Astrocyte of the hippocampus (primary cell): ENCODE measurements at places on chromosomes 13 and 19.

GRCh38 chr19:34458677-34459076, 22.9 kb upstream of the WTIP start:
- no peak for DNase-seq

DNA sequence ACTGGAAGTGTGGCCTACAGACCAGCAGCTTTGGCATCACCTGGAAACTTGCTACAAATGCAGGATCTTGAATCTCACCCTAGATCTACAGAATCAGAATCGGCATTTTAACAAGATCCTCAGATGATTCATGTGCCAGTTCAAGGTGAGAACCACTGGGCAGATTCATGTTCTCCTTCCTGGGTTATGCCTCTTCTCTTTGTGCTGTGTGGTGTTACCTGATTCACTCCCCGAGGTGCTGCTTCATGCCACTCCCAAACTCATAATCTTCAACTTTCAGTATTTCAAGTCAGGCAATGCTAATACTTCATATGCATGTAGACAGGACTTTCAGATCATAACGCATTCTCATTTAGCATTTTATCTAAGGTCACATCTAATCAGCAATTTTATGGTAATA, 427.7 kb downstream of the FOXO1 start:
- no peak for DNase-seq

DNA sequence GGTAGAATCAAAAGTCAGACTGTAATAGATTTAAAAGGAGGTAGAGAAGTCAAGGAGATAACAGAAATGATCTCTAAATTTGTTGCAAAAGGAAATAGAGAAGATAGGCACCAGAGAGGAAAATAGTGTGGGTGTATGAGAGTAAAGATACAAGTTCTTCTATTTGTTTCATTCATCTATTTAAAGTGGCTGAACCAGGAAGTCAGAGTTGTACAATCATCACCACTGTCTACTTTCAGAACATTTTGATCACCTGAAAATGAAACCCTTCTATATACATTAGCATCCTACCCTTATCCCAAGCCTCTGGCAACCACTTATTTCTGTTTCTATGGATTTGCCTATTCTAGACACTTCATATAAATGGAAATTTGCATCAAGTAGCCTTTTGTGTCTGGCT, 36.7 kb downstream of the INTS6 start:
- DNase-seq = no peak

- no peak for DNase-seq
These were observed 43.6 kb upstream of the UQCRFS1 start for GRCh38 chr19:29256516-29256915.

DNA sequence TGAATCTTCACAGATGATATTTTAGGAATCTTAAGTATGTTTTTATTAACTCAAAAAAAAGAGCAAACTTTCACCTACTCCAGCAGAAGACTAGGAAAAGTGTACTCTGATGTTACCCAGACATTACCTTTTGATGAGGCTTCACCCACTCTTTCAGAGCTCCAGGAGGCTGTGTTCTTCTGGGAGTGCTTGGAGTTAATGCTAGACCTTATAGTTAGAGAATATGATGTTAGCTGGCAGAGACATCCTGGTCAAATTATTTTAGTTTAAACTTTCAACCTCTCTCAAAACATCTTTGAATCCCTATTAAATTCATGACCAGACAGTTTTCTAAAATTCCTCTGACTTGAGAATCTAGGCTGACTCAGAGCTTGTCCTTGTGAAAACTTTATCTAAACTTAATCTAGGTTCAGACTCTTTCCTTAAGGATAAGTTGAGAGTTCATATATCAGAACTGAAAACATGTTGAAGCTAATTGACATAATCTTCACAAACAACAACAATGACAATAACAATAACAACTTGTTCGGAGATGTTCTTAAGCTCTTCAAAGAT, 82.8 kb downstream of the ITGBL1 start:
- DNase-seq = no peak

GRCh38 chr19:30564551-30565011, 192.4 kb downstream of the ZNF536 start:
- DNase-seq = no peak

DNA sequence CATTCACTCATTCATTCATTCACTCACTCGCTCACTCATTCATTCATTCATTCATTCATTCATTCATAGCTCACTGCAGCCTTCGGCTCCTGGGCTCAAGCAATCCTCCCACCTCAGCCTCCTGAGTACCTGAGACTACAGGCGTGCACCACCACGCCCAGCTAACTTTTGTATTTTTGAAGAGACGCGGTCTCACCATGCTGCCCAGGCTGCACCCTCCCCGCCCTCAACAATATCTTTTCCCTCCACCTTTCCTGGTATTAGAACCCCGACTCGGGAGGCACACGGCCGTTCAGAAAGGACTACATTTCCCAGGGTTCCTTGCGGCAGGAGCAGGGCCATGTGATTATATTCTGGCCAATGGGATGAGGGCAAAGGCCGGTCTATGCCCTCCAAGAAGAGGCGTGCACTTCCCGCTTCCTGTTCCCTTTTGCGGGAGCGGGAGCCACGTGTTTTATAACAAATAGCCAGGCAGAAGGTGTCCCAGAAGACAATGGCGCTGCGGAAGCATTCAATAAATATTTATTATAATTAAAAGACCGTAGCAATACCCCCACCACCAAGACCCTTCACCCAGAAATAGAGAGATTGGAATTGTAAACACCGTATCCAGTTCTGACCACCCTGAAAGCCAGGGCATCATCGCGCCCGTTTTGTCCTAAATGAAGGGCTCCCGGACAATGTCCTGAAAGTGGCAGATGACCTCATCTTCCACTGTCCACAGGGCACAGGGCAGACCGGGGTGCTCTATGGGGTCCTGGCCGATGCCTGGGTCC, 15.9 kb downstream of the TICAM1 start:
- DNase-seq = peak; percentile 94

DNA sequence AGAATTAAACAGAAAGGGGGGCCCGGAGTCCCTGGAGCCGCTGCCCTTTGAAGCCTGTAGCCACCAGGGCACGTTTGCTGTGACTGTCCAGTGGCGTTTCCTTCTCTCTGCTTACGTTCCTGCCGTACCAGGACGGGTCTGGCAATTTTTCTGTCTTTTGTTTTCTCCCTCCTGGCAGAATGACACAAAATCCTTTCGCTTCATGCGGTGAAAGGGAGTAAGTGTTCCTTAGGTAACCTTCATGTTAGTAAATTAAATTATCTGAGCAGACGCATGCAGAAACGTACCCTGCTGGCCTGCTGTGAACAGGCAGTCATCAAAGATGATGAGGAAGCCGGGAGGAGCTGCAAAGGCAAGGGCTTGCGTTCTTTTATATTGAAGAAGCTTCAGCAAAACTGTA, 299.3 kb upstream of the ARGLU1 start:
- DNase-seq = peak; percentile 53

DNA sequence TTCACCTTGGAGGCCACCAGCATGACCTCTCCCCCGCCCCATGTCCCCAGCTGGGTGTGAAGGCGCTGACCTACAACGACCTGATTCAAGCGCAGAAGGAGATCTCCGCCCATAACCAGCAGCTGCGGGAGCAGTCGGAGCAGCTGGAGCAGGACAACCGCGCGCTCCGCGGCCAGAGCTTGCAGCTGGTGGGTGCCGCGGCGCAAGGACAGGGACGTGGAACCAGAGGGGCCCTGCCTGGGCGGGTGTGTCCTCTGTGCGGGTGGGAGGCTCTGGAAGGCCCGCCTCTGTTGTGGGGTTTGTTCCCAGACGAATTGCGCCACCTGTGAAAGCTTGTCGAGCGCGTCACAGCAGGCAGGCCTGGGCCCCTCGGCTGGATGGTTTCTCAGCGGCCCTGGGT, 22.3 kb downstream of the PLEKHJ1 start:
- no peak for DNase-seq

GRCh38 chr13:112732679-112733078, 42.8 kb downstream of the ATP11A start:
- no peak for DNase-seq

DNA sequence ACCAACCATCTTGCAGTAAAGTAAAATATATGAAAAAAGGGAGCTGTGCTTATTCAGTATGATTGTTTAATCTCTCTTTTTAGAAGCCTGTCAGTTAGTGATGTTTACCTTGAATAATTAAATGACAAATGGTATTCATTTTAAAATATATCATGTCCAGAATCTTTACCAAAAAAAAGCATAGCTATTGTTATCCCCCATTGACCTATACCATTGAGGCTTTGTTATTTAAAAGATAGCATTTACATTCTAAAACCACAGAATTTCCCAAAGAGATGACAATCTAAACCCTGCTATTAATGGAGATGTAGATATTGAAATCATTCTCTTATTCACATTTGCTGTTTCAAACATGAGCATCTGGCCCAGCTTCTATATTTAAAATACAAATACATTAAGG, 2.2 kb downstream of the CNMD start:
- no peak for DNase-seq

DNA sequence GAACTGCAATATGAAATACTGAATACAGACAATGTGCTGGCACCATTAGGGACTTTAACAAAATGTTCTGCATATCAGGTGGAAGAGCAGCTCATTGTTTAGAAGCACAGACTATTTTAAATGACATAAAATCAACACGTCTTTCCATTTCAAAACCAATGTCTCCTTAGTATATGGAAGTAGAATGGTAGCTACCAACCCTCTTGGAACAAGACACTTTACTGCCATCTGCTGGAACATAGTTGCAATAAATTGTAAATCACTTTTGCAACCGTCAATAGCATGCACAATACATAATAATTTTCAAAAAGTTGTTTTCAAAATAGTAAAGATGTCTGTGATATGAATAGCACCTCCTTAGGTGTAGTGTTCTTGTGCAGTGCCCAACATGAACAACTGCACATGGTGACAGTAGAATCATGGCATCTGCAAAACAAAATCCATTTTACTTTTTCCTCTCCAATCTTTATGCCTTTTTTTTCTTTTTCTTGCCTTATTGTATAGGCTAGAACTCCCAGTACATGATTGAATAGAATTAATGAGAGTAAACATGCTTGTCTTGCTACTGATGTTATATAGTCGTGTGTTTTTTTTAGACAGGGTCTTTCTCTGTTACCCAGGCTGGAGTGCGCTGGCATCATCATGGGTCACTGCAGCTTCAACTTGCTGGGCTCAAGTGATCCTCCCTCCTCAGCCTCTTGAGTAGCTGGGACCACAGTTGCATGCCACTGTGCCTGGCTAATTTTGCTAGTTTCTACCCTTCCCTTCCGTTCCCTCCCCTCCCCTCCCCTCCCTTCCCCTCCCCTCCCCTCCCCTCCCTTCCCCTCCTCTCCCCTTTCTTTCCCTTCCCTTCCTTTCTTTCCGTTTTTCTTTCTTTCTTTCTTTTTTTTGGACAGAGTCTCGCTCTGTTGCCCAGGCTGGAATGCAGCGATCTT, 7.8 kb upstream of the LYPD5 start:
- peak; percentile 63 for DNase-seq

DNA sequence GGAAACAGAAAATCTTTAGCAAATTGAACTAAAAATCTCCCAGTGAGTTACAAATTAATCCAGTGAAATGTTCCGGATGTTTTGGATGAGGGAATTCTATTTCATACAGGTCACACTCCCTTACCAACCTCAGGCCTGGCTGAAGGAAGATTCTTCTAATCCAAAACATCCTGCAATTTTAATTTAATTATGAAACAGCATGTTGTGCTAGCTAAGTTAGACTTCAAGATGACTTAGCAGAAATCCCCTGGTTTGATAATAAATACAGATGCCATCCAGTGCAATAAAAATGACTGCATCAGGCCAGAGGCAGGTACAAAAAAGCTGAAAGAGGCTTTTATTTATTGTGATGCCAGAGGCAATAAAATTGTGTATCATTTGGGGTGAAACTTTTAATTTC, 96.7 kb upstream of the CLDN10 start:
- no peak for DNase-seq

- peak; percentile 94 for DNase-seq
These were observed 99.2 kb downstream of the GNG7 start for GRCh38 chr19:2603334-2603733.

- no peak for DNase-seq
These were observed 32.9 kb downstream of the FLT3 start for GRCh38 chr13:28067491-28067890.

- DNase-seq = no peak
These were observed 95.7 kb downstream of the FNDC3A start for GRCh38 chr13:49071341-49071937.

DNA sequence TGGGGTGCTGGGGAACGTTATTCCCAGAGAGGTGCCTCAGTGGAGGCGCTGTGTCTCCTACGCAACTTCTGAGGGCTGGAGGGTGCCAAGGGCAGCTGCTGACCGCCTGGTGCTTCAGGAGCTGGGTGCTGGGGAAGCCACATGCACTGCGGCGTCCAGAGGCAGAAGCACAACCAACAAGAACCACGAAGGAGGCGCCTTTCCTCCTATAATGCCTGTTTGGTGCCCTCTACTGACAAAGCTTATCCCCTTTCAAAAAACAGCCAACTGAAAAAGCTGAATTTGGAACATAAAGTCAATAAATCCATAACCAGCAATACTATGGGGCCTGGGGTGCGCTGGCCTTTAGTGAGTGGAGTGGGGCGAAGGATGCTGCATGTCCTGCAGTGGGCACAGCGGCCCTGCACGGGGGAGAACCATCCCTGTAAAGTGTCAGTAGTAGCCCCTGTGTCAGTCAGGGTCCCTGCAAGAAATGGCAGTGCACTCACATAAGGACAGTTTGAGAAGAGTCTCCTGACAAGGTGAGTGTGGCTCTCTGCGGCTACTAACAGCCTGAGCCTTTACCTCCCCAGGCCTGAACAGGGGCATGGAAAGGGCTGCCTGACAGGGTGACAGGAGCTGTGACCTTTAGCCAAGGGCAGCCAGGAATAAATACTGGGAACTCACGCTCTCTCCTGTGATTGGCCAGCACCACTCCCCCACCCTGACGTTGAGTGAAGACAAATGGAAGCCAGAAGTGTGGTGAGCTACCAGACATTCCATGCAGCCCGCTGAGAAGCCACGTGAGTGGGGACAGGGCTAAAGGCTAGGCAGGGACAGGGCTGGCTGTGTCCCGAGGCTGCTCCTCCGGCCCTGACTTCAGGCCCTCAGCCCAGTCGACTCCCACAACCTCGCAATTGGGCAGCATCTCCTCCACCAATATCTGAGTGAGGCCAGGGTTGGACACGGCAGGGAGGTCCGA, 4.5 kb upstream of the B3GNT8 start:
- DNase-seq = peak; percentile 43

DNA sequence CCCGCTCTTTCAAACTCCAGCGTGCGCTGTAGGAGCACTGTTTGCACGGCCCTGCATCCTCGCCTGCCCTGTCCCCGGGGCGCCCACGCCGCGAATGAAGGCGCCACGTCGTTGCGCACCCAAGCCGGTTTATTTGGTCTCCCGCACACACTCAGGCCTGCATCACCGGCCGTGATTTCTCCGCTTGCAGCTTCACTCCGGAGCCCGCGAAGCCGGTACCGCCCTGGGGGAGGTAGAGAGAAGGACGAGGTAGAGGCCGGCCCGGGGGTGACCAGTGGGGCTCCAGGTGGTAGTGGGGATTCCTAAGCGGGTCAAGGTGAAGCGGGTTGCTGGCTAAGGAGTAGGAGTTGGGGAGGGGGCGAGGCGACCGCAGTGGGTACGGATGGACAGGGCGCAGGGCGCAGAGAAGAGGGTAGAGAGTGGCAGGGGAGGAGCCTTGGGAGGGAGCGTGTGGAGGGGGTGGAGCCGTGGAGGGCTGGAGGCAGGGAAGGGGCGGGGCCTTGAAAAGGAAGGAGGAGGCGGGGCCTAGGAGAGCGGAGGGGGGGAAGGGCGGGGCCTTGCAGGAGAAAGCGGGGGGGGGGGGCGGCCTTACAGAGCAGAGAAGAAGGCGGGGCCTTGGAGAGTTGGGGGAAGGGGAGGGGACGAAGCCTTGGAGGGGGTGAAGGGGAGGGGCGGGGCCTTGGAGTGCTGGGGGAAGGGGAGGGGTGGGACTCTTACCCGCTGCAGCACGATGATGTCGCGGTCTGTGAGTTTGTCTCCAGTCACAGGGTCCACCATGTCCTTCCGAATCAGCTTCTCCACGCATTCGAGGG, 24.6 kb downstream of the NOSIP start:
- DNase-seq = peak; percentile 75
